ENCODE measurements at places on chromosomes 7 and 10.

- no peak for DNase-seq
These were observed 7.4 kb upstream of the PFKP start for GRCh38 chr10:3059974-3060373.

GRCh38 chr7:44460325-44460724 is 30.1 kb downstream of the NUDCD3 start:
- no peak for DNase-seq

DNA sequence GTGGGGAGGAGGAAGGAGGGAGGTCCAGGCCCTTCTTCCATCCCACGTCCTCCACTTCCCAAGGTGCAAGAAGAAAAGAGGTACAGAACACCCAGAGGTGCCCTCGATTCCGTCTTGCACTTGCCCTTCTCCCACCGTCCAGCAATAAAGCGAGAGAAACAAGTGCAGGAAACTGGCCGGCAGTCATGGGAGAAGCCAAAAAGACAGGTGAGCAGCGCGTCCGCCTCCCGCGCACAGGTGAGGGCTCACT is 1.3 kb downstream of the C10orf95 start:
- DNase-seq: no peak

DNA sequence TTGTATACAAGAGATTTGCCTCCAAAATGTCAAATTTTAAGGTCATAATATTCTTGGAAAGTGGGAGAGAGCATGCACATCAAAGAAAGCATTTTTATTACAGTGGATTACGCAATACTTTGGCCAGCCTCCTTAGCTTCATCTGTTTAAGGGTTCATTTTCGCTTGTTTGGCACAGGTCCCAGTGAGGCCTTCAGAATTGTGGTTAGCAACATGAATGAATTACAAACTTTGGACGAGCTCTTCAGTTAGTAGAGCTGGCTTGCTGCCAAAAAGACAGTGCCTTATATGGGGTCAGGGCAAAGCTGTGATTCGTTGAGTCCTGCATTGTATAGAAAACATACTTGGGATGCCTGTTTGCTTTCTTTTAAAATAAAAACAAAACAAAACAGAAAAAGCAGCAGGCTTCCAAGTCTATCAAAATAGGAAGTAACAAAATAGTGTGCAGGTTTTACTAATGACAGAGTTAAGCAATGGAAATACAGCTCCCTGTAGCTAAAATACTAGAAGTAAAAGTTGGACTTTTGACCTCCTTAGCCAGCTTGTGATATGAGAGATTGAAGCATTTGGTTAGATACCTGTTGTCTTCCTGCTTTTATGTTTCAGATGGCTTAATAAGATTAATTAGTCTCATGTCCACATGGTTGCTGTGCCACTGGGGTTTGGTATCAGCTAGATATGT is 190.8 kb downstream of the MLLT10 start:
- DNase-seq: no peak

DNA sequence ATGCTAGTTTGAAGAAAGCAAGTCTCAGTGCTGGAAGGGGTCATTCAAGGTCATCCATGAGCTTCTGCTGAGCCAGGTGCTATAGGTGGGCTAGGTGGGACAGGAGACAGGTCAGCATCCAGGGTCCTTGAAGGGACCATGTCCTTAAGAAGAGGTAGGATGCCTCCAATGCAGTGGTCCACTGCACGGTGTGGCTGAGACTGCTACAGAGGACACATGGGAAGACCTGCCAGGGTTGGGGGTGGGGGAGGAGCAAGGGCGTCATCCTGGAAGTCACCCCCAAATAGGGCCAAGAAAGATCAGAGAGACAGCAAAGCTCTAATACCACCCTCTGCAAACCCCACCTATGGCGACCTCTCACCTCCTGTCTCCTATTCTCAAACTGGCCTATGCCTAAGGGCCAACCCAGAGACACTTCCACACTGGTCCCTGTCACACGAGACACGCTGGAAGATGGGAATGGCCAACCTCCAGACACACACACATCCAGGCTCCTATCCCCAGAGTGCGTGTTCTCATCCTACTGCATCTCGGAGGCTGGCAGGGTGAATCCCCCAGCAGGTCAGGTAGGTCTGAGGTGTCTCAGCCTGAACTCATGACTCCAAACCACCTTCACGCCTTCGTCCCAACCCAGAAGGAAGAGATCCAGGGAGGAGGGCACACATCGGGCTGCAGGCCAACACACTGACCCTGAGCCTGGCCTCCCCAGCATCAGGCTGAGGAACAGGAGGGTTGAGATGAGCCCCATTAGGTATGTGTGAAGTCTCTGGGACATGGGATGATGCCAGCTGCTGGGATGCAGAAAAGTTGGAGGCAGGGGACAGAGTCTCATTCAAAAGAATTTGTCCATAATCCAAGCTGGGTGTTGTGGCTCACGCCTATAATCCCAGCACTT is 5.6 kb upstream of the PPP1R35 start:
- no peak for DNase-seq

- no peak for DNase-seq
These were observed 10.3 kb downstream of the SEC31B start for GRCh38 chr10:100509241-100509840.
